ENCODE measurements at places on chromosomes 2 and 18.

- DNase-seq = no peak
These were observed 380.2 kb downstream of the TXNL1 start for GRCh38 chr18:56258178-56258577.

DNA sequence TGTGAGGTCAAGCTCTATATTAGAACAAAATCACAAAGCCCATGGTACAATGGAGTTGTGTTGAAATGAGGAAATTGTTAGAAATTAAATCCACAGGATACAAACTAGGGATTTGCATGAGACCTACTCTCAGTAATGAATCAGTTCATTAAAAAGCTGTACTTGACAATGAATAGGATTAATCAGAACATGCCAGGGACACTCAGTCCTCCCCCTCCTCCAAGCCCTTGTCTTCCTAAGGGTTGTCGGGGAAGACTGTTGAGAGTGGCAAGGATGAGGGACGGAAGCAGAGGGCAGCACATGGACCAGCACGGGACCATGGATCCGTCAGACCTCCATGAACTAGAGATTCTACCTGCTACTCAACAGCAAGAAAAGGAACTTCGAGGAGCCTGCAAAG is 39.8 kb downstream of the SPRED2 start:
- no peak for DNase-seq

- peak; percentile 39 for DNase-seq
These were observed 48.9 kb downstream of the CHST9 start for GRCh38 chr18:27136208-27136535.

DNA sequence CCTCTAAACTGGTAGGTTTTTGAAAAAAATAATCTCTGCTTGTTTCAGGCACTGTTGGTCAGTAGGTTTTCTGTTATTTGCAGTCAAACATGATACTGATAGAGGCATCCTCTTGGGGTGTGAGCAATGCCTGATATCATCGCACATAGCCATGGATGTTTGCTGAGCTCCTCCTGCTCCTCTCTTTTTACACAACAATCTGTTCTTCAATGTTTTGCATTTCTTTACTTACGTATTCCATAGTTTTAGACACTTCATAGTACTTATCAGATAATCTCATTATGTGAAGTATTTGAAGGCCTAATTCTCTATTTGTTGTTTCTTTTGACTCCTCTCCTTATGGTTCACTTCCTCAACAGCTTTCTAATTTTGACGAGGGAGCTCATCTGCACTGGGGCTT is 23.0 kb upstream of the HS6ST1 start:
- DNase-seq = no peak

GRCh38 chr18:12248926-12249720 is 5.0 kb upstream of the CIDEA start:
- DNase-seq = no peak

GRCh38 chr2:194380011-194380410 is 1277.0 kb upstream of the SLC39A10 start:
- no peak for DNase-seq

DNA sequence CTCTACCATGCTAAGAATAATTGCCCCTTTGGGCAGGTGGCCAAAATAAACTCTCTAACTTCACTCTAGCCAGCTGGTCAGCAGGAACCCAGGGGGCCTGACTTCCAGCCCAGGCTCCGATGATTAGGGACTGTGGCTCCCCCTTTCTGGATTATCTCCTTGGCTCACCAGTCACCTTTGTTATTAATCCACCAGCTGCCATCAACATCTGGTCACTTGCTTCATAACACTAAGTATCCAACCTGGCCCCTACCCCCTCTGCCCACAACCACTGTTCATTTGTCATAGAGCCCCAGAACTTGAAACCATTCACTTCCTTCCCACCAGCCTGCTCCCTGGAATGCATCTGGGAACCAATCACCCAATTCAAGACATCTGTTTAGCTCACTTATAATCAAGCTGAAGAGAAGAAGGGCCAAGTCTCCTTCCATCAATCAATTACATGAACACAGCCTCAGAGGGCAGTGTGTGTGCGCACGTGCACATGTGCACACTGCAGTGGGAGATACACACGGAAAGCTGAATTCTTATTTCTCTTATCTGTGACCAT is 215.1 kb downstream of the ALK start:
- no peak for DNase-seq

DNA sequence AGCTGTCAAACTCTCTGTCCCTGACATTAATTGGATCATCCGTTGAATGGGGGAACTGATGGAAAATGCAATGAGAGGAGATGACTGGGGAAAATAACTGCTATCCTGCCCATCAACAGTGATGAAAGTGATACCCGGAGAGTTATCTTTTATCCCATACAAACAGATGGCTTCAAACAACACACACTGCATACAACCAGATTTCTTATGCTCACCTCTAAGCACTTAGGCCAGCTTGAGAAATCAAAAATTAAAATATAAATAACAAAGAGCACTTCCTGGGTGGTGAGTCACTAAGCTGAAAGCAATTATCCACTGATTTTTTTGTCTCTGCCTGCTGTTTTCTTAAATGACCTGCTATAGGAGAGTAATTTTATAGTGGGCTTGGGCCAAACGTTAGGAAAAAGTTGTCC is 237.6 kb upstream of the RGPD4 start:
- no peak for DNase-seq

GRCh38 chr2:231280846-231281245 is 82.4 kb downstream of the ARMC9 start:
- DNase-seq = no peak

DNA sequence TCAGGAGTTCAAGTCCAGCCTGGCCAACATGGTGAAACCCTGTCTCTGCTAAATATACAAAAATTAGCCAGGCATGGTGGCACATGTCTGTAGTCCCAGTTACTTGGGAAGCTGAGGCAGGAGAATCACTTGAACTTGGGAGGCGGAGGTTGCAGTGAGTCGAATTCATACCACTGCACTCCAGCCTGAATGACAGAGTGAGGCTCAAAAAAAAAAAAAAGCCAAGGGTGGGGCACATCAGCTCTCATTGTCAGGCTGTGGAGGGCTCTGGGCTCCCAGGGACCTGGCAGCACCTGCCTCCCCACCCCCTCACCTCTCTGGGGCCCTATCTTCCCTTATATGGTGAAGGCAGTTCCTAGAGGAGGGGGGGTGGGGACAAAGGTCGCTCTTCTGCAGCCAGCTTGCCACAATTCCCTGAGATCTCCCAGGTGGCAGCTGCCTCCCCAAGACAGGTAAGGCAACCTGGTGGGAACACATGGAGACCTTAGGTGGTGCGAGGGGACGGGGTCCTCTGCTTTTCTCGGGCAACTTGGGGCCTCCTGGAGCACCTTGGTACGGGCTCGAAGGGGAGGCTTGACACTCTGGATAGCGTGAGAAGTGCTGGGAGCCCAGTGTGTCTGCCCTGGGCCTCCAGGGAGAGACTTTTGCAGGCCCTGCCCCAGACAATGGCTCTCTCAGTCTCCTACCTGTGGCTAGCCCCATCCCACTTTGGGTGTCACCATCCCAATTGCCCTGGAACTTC is at the start of gene VIL1:
VIL1 (plus strand) TSS at position 407 of the 742 bp plus-strand sequence. CDS start 4,656 bp downstream, outside the sequence.
- peak; percentile 98 for DNase-seq

GRCh38 chr2:28635191-28635611 is 116.4 kb upstream of the PPP1CB start:
- no peak for DNase-seq

DNA sequence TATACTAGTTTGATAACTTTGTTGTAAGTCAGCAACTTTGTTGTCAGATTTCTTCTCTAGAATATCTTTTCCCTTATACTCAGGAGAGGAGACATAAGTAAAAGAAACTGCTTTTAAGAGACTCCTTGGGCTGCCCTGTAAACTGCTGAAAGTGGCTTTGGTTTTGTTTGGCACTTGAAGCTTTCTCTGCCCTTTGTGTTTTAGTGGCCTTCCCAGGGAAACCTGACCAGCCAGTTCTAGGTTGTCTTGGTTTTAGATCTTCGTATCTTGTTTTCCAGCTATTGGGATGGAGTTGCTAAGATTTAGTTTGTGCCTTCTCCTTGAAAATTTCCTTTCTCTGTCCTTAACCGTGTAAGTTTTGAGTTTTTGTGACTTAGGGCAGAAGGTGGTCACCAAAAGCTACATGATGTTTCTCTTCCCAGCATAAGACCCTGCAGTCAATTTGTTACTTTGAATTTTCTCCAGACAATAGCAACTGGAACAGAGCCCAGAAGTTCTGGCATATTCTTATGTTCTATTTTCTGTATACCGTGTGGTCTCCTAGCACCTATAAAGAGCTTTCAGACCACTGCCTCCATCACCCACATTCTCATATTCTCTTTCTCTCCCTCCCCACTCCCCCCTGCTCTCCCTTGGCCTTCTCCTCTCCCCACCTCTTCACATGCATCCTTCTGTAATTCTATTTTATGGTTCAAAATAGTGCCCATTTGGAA is 81.1 kb downstream of the BOLA3 start:
- DNase-seq = no peak

GRCh38 chr18:3449512-3450011 is 410 bp upstream of the TGIF1 start:
- DNase-seq = no peak

GRCh38 chr18:71995904-71996465 is 548.2 kb downstream of the CBLN2 start:
- no peak for DNase-seq

- no peak for DNase-seq
These were observed 53.1 kb upstream of the DTNB start for GRCh38 chr2:25726522-25726921.

DNA sequence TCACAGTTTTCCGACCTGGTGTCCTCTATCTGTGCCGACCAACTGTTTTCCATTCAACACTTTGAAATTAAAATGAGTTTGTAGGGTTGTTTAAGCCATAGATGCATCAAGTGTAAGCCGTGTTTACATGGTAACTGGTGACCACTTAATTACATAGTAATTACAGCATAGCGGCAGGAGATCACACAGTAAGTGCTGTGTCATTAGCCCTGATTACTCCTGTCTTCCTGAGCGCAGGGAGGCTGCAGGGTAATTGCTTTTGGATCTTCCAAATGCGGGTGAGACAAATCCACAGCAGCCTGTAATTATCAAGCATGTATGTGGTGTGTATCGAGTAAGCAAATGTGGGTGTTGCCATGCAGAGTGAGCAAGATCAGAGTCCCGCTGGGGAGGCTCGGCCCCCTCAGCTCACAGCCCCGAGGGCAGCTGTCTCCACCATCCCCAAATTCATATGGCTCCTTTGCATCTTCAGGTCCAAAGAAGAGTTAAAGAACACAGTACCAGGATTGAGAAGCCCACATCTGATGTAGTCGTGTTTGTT is 71.5 kb upstream of the HDAC4 start:
- DNase-seq = no peak

DNA sequence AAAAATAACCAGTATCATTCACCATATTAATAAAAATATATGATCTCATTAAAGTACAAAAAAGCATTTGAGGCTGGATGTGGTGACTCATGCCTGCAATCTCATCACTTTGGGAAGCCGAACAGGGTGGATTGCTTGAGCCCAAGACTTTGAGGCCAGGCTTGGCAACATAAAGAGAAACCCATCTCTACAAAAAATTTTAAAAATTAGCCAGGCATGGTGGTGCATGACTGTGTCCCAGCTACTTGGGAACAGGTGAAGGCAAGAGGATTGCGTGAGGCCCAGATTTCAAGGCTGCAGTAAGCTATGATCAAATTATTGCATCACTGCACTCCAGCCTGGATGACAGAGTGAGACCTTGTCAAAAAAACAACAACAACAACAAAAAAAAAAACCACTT is 75.9 kb downstream of the RAD51AP2 start:
- DNase-seq = no peak

DNA sequence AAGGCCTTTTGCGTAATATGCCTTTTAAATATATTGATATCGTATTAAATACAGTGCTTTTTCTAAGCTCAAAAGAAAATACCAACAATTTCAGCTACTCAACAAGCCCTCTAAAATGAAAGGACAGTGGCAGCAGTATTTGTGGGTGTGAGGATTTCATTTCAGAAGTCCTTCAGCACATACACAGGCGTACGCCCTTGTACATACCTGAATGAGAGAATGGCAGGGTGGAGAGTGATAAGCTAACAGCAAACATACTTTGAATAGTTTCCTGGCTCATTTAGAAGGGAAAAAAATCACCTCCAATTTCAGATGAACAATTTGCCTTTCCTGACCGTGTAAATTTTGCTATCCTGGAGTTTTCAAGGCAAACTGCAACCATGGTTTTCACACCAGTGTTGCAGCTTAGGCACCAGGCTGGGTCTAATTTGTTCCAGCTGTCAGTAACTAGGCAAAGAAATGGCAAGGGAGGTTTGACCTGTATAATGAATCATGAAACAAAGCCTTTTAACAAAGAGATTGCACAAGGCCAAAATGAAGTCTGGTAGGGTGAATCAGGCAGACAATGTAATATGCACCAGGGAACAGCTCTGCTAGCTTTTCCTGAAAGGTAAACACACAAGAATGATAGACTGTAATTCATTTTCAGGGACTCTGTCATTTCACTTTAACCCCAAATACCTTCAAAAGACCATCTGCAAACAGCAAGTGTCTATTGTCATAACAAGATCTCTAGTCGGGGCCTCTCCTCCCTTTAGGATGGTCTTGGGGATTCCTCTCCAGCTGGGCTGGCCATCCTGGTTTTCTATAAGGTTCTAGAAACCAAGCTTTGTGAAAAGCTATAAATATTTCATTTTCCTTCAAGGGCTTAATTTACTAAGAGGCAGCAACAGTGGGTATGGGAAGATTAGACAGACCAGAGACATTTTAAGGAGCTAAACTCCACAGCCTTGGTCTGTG is 11.5 kb downstream of the ANKRD29 start:
- peak; percentile 48 for DNase-seq

GRCh38 chr2:24885221-24886125 is 34.6 kb downstream of the ADCY3 start:
- no peak for DNase-seq

GRCh38 chr2:241565411-241565810 is 6.9 kb downstream of the BOK start:
- DNase-seq = no peak

Measured in large intestine (tissue), 12 donors.